Activated CD8-positive, alpha-beta T cell treated with anti-CD3 and anti-CD28 coated beads, Interleukin-2, amount 10 ng/mL, durations not matched to agents 7 days and 5 days (primary cell): ENCODE measurements at places on chromosomes 11 and 22.
A peak's percentile ranks its signal among the peaks of the same experiment; 100 is the strongest.

- DNase-seq = no peak
These were observed 41.3 kb upstream of the SLN start for GRCh38 chr11:107752949-107753822.

DNA sequence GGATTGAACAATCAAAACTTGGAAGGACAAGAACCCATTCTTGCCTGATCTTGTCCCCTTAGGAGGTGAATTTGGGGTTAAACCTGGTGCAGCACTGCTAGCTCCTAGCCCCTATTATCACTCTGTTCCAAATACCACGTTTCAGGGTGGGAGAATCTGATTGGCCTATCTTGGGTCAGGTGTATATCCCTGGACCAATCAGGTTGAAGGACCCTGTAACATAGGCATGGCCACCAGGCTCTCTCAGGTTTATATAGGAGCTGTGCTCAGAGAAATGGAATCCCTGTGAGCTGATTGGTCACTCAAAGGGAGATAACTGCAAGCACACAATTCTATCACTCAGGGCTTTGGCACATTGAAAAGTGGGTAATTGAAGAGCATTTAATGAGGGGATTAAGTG is 26.6 kb upstream of the AMPD3 start:
- DNase-seq = no peak

- peak; percentile 63 for DNase-seq
These were observed 14.3 kb downstream of the BIRC2 start for GRCh38 chr11:102361086-102362031.

GRCh38 chr11:11416917-11417316 is 63.9 kb upstream of the CSNK2A3 start:
- DNase-seq = no peak

DNA sequence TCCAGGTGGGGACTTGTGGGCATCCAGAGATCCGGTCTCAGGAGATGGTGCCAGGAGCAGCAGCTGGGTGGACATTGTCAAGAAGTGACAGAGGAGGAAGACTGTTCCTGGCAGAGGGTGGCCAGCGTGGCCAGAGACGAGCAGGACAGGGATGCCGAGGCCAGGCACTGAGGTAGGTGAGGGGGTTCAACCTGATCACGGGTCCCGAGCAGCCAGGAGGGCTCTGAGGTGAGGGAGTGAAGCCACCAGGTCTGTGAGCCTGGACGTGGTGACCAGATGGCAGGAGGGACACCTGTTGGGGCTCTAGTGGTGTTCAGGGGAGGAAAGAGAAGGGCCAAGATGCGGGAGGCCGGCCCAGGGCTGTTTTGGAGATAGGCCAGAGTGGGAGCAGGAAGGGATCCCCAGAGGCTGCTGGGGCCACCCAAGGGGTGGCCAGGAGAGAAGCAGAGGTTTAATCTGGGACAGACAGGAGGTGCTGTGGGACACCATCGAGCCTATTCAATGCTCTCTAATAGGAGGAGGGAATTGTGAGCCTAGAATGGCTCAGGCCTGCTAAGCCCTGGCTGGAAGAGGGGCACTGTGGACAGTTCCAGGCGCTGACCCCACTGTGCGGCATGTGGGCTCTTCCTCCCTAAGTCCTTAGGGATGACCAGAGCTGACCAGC is 6.3 kb downstream of the PPM1F start:
- no peak for DNase-seq

DNA sequence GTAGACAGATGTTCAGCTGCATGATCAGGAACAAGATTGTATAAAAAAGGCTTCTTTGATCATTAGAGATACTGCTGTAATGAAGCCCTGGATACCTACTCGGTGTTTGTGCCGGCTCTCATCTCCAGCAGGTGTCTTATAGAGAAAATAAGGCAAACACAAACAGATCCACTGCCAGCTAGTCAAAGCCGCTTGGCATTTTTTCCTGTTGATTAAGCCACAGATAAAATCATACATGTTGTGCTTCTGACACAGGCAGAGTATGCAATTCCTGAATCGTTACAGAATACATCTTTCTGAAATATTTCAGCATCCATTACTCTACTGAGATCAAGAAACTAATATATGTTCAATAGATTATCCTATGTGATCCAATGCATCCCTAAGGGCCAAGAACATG is 206.9 kb downstream of the CADM1 start:
- DNase-seq = no peak

GRCh38 chr11:32983506-32983905 is 32.2 kb upstream of the DEPDC7 start:
- no peak for DNase-seq

- DNase-seq = no peak
These were observed 978 bp downstream of the C11orf87 start for GRCh38 chr11:109422870-109423465.

DNA sequence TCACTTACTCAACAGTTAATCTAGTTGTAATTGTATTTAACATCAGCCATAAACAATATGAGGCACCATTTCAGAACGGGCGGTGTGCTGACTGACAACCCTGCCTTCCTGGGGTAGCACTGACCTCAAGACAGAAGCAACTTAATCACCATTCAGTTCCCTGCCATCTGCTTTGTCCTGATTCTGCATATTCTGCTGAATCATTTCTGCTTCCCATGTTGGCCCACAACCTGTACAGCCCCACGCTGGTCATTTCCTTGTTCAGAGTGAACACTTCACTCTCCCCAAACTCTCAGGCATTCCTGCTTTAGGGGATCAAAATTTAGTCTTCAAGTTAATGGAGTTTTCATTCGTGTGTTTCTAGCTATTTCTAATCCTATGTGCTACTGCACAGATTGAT is 132.3 kb upstream of the ZBED5 start:
- DNase-seq = no peak

GRCh38 chr11:37747121-37747520 is 1149.1 kb upstream of the RAG2 start:
- DNase-seq = no peak
